Activated naive CD4-positive, alpha-beta T cell treated with anti-CD3 and anti-CD28 coated beads, Interleukin-2, amount 10 ng/mL, durations not matched to agents 7 days and 5 days (primary cell): ENCODE measurements at places on chromosomes 1 and 21.
A peak's percentile ranks its signal among the peaks of the same experiment; 100 is the strongest.

DNA sequence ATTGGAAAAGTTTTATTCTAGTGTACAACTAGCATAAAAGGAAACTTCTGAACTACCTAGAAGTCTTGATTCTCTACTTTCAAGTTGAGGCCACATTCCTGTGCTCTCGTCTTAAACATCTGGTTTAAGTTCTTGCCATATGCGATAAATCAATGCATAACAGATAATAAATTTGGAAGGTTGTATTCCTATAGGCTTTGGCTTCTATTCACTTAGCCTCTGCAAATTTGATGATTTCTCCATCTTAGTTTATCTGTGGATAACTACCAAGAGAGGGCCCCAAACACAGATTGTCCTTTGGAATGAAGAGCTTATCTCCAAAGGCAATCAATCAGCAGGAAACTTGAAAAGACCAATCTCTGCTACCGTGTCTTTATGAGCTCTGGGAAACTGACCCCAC is 11.7 kb upstream of the RNF2 start:
- no peak for DNase-seq

- no peak for DNase-seq
These were observed 157.7 kb downstream of the DSCAM start for GRCh38 chr21:40689217-40689616.

- no peak for DNase-seq
These were observed 20.6 kb downstream of the ABL2 start for GRCh38 chr1:179208681-179209477.

- no peak for DNase-seq
These were observed 82.7 kb downstream of the BCAR3 start for GRCh38 chr1:93598861-93599439.

DNA sequence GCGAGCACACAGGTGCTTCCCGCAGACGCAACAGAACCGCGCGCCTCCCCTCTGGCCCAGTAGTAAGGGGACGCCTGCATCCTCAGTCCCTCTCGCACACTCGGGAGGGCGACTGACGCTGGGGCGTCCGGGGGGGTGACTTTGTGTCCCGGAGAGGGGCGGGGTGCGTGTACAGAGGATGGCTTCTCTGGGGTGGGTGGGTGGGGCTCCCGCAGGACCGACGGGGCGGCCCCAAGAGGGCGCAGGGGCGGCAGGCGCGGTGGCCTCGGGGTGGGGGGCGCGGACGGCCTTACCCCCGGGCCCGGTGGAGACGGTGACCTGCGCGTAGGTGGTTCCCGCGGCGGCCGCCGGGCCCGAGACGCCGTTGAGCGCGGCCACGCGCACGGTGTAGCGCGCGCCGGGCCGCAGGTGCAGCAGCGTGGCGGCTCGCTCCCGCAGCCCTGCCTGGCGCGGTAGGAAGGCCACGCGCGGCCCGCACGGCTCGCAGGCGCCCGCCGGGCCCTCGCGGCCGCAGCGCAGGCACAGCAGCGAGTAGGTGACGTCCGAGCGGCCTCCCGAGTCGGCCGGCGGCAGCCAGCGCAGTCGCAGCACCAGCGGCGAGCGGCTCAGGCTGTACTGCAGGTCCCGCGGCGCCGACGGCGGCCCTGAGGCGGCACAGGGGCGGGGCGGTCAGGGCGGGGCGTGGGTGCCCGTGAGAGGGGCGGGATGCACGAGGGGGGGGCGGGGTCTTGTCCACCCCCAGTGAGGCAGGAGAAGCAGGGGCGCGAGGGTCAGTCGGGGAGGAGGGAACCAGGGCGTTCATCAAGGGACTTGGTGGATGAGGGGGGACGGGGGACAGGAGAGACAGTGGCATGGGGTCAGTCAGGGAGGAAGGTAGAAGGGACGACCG is 12.1 kb downstream of the EPHA10 start:
- peak; percentile 33 for DNase-seq

GRCh38 chr1:20353836-20354235 is 63.2 kb downstream of the VWA5B1 start:
- no peak for DNase-seq

GRCh38 chr1:62250126-62250726 is 55.6 kb downstream of the L1TD1 start:
- no peak for DNase-seq

- no peak for DNase-seq
These were observed 133.7 kb upstream of the RUNX3 start for GRCh38 chr1:25063591-25064416.

- no peak for DNase-seq
These were observed 160.7 kb upstream of the LMO4 start for GRCh38 chr1:87167848-87168525.

DNA sequence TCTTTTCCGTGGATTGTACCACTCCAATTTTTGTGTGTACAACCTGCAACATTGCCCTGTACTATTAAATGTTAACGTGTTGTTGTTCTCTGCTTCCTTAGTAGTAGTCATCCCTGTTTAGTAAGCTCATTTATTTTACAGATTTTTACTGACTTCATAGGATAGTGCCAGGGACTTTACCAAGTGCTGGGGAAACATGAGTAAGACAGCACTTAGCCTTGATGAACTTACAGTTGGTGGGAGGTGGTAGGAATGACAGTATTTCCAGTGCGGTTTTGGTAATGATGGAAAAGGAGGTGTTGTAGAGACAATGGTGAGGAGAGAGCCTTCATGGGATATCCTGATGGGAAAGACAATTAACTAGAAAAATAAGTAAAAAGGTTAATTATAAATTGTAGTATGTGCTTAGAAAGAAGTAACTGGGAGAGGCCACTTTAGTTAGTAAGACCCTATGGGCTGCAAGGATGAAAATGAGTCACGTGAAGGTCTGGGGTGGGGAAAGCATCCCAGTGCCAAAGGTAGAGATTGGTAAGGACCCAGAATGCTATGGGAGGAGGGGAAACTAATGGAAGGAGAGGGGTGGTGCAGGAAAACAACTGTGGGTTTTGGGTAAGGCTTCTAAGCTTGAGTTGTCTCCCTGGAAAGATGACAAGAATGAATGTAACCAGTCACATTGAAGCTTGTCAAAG is 1.7 kb downstream of the RLF start:
- no peak for DNase-seq

- DNase-seq = peak; percentile 76
These were observed 3.0 kb downstream of the ATP2B4 start for GRCh38 chr1:203629507-203630082.

DNA sequence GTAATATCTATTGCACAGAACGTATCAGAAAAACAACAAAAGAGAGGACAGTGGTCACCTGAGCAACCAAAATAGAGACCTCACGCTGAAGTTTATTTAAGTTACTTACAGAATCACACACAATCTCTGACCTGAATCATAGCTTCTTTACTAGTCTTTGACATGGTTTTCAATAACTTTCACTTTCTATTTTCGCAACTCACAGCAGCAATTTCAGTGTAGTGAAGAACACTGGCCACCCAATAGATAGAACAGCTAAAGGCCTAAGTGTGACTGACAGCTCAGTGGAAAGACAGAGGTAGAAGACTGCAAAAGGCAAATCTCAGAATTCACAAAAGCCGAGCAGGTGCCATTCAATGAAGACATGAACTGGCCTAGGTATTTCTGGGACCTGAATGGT is 435.6 kb upstream of the CHRM3 start:
- DNase-seq = no peak

DNA sequence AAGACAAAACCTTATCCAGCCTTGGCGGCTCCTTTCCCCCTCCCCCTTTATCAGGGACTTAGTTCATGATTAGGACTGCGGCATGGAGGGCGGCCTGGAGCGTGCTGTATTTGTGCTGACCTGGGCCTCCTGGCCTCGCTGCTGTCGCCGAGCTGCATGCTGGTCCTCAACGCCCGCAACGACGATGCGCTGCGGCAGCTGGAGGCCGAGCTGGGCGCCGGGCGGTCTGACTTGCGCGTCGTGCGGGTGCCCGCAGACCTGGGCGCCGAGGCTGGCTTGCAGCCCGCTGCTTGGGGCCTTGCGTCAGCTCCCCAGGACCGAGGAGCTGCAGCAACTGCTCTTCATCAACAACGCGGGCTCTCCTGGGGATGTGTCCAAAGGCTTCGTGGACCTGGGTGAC is 70.9 kb downstream of the TM2D1 start:
- no peak for DNase-seq

DNA sequence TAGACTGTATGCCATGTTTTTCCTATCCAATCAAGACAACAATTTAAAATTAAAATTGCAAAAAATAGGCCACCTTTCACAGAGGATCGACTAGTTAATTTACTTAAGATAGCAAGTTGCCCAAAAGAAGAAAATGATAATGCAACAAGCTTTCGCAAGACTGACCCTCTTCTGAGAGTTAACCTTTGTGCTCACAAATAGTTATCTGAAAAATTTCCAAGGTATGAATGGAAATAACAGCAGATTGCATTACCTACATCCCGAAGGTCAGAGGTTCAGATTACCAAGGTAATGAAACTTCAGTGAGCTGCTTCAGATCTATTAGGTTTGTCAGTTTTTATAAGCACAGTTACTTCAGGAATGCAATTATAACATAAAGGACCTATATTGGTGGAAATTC is 298.0 kb downstream of the KCTD3 start:
- DNase-seq = no peak

DNA sequence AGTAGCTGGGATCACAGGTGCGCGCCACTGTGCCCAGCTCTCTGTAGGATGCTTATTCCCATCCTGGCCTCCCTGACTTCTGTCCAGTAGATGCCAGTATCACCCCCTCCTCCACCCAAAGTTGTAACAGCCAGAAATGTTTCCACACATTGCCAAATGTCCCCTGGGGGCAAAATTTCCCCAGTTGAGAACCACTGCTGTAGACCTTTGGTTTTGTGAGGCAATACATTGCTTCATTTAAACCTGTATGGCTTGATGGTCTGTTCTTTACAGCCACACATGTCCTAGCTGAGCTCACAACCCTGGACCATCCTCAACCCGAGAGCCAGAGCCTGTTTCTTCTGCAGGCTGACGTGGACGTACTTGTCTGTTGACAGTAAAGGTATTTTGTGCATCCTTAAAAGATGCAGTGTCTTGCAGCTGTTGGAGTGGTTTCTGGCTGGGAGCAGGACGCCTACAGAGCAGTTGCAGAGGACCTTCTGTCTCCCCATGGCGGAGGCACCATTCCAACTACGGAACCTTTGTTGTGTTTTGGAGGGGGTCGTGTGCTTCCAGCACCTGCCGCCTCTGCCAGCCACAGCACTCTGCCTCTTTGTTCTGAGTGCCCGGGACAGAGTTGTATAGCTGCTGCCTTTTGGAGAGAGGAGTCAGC is 26.6 kb downstream of the DOP1B start:
- DNase-seq = no peak

DNA sequence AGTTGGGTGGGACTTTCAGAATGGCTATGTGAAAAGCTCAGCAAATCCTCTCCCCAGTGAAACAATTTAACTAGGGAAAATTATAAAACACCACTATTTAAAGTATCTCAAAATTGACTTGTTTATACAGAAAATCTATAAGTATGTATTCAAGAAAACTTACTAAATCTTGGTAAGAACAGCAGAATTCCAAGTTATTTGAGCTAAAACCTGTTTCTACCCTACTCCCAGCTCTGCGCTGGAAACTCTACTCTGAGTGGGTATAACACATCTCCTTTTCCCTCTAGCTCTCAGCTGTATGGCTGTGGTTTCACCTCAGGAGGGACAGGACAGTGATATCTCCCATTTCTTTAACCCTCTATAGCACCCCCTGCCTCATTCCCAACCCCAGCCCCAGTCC is 295.2 kb upstream of the POGK start:
- no peak for DNase-seq

DNA sequence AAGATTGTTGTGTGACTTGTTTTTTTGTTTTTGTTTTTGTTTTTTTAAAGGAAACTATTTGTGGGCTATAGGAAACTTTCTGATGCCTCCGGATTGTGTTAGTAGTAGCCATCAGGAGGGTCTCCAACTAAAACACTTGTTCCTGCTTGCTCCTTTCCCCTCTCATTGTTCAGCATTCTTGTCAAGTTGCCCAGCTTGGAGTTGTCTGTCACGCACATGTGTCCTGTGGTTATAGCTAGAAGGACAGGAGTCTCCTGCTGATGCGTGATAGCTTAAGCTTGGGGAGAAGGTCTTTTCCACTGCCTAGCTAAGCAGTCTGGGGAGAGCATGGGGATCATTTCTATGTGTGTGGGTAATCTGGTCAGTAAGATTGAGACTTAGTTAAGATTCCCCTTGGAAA is 3.2 kb upstream of the LYPLA2 start:
- DNase-seq = no peak

- no peak for DNase-seq
These were observed 84.4 kb upstream of the ACTRT2 start for GRCh38 chr1:2936559-2937515.

GRCh38 chr1:10507111-10507879 is 32.5 kb downstream of the PEX14 start:
- peak; percentile 74 for DNase-seq

- DNase-seq = no peak
These were observed 203.1 kb upstream of the GALNT2 start for GRCh38 chr1:229863651-229864545.

DNA sequence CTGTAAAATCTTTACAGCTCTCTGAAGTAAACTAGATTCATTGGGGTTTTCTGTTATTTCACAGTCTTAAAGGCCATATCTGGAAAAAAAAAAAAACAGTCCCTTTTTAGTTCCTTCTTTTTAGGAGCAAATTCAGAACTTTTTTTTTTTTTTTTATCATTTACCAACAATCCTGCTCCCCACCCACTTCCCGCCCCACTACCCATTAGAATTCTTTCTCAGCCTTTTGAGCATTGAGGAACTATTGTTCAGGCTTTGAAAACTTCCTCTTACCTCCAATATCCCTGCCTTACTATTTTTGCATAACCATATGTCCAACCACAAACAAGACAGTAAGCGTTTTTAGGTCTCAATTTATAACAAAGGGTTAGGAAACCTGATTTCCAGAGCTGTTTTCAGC is 330.1 kb downstream of the PLPP3 start:
- no peak for DNase-seq

GRCh38 chr1:78833491-78833890 is 173.0 kb downstream of the ADGRL4 start:
- no peak for DNase-seq

DNA sequence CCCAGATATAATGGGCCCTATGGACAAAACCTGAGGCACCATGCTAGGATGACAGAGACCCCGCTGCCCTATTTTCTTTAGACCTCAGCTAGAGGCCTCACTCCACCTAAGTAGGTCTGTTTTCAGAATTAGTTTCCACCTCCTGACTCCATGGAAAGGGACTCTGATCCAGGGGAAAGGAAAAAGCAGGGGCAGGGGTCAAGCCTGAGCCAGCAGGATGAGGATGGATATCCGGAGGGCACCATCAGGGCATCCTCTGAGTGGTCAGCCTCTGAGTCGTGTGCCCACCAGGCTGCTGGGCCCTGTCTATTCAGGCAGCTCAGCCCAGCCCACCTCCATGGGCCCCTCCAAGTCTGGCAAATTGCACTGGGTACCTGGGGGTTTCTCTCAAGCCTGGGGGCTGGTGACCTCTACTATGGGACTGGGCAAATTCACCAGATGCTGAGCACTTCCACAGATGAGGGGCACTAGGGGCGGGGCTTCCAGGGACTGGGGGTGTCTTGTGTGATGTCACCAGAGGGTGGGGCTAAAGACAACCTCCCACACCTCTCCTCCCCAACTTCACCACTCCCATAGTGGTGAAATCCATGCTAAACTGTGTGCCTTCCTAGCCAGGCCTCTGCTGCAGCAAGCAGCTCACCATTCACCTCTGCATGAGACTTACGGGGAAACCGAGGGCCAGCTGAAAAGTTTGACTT is 5.5 kb downstream of the PAQR7 start:
- no peak for DNase-seq

GRCh38 chr1:190478149-190479049 is 735 bp upstream of the BRINP3 start:
- DNase-seq = no peak
